Neural crest cell (in vitro differentiated cells): ENCODE measurements at places on chromosomes 3 and 15.

- no peak for DNase-seq
- H3K27ac ChIP-seq: no peak overlapping the region
- no peak overlapping the region for H3K4me3 ChIP-seq
- H3K4me1 ChIP-seq: peaks cover 59% of the 10 kb centered on the region
Observed at GRCh38 chr15:68629519-68630210, 50.9 kb downstream of the CORO2B start.

GRCh38 chr3:41190509-41191284, 8.6 kb upstream of the CTNNB1 start:
- DNase-seq: no peak
- H3K4me1 ChIP-seq: no peaks in the 10 kb centered on the region
- no peaks in the 10 kb centered on the region for H3K36me3 ChIP-seq

DNA sequence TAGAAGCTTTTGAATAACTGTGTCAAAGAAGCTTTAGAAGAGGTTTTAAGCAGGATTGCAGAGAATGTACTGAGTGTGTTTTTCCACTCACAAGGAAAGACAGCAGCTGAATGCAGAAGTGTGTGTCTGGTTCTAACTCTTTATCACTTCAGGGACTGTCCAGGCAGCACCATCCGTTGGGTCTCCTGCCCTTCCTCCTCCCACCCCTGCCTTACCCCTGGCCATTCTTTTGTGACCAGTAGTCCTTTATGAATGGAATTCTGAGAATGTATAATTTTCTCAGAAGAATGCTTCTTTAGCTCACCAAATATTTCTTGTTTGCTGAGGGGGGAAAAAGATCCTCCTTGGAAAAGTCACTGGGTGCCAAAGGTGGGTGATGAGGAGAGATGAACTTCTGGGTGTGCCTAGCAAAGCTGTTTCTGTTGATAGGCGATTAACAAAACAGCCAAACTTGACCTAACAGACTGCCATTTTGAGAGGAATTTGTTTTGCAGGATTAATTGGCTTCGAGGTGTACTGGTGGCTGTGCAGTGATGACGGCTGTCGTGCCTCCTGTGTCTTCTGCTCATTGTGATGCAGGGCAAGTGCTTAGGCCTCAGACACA, 70.9 kb downstream of the IGF1R start:
- H3K4me1 ChIP-seq: peaks cover 71% of the 10 kb centered on the region
- no peak overlapping the region for H3K4me3 ChIP-seq
- H3K27ac ChIP-seq: peak overlapping the region; percentile 73
- no peaks in the 10 kb centered on the region for H3K27me3 ChIP-seq

DNA sequence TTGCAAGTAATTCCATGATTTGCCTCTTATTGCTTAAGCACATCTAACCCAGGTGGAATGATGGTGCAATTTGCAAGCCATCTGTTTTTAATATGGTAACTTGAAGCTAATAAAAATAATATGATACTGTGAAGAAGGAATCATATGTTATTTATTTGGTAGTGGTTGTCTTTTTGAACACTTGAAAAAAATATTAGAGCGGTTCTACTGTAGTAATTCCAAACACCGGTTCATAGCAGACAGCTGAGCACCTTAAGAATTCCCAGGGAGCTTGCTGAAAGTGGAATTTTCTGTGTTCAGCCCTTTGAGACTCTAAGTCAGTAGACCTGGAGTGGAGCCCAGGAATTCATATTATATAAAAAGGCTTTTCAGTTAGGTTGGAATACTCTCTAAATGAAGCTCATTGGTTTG, 687.4 kb downstream of the EDEM1 start:
- H3K4me3 ChIP-seq: no peak overlapping the region
- H3K36me3 ChIP-seq: no peaks in the 10 kb centered on the region
- no peaks in the 10 kb centered on the region for H3K27me3 ChIP-seq
- H3K4me1 ChIP-seq: no peaks in the 10 kb centered on the region
- no peak overlapping the region for H3K27ac ChIP-seq

DNA sequence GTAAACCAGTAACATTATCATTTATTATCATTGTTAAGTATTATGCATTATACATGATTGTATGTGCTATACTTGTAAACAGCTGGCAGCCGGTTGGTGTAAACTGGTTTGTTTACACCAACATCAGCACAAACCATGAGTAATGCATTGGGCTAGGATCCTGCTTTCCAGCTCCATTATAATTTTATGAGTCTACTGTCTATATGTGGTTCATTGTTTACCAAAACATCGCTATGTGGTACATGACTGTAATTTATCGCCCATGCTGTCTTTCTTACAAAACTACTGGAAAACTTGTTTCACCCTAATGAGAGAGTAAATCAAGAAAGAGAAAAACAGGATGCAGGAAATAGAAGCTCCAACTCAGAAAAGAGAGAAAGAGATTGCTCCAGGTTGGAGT, 224.8 kb upstream of the CBLB start:
- H3K4me1 ChIP-seq: no peaks in the 10 kb centered on the region
- H3K27me3 ChIP-seq: no peaks in the 10 kb centered on the region
- no peak overlapping the region for H3K4me3 ChIP-seq
- no peak for DNase-seq
- H3K36me3 ChIP-seq: no peaks in the 10 kb centered on the region
